ENCODE measurements at places on chromosomes 2 and 18.

DNA sequence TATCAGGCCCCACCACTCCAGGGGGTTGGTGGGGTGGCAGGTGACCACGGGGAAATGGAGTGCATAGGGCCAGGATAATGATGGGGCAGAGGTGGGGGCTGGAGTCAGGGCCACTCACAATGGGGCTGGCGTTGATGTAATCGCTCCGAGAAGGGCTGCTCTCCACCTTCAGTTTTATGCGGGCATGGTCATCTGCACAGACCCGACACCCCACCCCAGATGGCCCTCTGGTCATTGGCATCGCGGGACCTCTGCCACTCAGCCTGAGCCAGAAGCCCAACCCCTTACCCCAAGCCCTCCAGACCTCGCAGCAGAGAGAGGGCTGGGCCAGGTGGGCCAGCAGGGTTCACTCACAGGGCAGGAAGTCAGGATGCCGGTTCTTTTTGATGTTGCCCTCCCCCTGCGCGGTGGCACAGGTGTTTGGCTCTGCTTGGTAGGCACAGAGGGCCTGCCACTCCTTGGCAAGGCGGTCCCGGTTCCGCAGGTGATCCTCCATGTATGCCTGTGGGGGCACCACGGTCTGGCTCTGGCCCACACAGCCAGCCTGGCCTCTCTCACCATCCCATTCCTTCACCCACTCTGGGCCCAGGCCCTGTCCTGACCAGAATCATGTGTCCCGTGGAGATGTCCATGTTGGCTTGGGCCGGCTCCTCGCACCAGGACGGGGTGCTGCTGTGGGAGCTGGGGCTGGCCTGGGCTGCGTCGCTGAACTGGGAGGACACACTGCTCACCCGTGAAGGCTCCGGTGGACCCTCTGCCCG is 12.4 kb downstream of the PTPRN start:
- DNase-seq, result no peak

DNA sequence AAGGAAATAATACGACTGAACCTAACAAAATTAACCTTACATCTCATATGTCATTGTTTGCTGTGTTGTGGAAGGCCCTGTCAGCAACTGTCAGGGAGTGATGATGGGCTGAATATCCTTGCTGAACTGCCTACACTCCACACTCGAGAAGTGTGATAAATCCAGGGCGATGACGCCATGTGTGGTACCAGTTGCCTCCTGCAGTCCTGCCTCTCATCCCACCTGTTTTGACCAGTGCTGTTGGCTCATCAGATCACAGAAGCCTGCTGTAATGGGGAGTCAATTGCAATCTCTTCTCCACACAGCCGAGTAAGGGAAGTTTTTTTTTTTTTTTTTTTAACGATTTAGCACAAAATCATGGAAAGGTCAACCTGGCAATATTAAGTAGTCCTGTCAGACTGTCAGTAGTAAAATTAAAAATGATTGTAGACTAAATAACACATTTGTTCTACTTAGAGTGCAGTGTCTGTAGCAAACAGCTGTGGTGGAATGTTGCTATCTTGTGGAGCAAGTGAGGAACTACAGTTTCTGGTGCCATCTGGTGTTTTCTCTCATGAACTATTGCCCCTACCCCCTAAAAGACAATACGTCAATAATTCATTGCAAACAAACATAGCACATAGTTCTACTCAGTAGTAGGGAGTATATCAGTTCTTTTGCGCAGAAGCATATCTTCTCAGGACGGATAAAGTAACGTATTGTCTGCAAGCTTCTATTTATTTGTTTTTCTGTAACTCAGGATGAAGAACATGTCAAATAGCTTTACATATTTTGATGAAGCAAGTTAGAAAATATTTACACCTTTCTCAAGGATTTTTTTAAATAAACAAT is 347.6 kb downstream of the CTNNA2 start:
- DNase-seq, result no peak

DNA sequence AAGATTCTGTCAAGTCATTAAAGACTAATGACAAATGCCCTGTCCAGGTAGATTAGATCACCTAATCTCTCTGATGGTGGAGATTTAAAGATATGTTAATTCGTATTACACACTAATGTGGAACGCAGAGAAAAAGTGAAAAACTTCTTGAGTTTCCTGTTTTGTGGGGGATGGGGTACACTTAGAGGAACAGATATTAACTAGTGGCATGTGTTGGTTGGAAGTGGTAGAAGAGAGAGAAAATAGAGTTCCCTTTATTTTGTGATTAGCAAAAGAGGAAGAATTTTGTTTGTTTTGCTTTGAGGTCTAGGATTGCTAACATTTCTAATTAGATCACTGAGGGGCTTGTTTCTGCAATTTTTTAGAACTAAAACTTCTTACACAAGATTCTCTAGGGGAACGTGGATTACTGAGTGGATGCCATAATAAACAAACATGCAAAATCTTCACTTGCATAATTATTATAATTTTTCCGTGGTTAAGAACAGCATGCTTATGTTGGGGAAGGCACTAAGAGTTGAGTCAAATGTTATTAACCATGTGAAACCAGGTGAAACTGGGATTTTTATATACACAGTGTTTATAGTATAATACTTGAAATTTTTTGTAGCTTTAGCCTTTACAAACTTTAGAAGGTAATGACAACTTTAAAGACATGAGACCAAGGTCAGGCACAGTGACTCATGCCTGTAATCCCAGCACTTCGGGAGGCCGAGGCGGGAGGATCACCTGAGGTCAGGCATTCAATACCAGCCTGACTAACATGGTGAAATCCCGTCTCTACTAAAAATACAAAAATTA is 97.4 kb upstream of the STK17B start:
- DNase-seq, result peak; percentile 77

DNA sequence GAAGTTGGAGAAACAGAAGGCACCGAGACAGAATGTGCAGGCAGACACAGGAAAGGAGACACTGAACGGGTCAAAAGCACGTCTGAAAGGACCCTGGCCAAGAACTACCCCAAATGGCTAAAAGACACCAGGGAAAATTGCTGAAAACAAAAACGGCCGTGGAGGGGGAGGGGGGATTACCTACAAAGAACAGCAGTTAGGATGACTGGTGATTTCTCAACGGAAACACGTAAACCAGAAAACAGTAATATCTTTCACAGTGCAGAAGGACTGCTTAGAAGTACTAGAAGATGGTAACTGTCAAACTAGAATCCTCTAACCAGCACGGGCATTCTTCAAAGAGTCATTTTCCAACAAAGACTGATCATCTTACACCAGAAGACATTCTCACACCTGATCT is 142.6 kb downstream of the HDAC4 start:
- no peak for DNase-seq

- DNase-seq, result no peak
Observed at GRCh38 chr2:144477957-144478311, 42.0 kb downstream of the ZEB2 start.

- DNase-seq, result no peak
Observed at GRCh38 chr2:231386446-231386845, 9.1 kb upstream of the B3GNT7 start.

DNA sequence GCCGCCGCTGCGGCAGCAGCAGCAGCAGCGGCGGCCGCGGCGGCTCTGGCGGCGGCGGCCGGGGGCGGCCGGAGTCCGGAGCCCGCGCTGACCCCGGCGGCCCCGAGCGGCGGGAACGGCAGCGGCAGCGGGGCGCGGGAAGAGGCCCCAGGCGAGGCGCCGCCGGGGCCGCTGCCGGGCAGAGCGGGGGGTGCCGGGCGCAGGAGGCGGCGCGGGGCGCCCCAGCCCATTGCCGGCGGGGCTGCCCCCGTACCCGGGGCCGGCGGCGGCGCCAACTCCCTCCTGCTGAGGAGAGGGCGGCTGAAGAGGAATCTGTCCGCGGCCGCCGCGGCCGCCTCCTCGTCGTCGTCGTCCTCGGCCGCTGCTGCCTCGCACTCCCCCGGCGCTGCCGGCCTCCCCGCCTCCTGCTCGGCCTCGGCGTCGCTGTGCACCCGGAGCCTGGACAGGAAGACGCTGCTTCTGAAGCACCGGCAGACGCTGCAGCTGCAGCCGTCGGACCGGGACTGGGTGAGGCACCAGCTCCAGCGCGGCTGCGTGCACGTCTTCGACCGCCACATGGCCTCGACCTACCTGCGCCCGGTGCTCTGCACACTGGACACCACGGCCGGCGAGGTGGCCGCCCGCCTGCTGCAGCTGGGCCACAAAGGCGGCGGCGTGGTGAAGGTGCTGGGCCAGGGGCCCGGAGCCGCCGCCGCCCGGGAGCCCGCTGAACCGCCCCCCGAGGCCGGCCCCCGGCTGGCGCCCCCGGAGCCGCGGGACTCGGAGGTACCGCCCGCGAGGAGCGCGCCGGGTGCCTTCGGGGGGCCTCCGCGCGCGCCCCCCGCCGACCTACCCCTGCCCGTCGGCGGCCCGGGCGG is 646 bp downstream of the PHLPP1 start:
- DNase-seq, result peak; percentile 65

DNA sequence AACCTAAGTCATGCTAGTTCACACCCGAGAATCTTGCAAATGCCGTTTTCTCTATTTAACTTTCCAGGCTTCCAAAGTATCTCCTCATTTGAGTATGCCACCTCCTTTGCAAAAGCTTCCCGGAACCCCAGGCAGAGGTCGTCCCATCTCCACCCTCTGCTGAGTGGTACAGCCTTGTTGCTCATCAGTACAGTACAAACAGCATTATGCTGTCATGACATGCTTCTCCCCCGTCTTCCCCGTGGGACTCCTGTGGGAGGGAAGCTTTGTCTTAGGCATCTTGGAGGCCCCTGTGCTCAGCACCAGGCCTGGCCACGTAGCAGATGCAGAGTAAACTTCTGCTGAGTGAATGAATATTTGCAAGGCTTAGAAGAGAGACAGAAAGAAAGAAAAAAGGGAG is 102.7 kb downstream of the CDCA7 start:
- no peak for DNase-seq

- DNase-seq, result no peak
Observed at GRCh38 chr2:19675003-19675629, 226.7 kb downstream of the TTC32 start.

GRCh38 chr18:6428851-6429395 is 14.2 kb upstream of the L3MBTL4 start:
- no peak for DNase-seq

DNA sequence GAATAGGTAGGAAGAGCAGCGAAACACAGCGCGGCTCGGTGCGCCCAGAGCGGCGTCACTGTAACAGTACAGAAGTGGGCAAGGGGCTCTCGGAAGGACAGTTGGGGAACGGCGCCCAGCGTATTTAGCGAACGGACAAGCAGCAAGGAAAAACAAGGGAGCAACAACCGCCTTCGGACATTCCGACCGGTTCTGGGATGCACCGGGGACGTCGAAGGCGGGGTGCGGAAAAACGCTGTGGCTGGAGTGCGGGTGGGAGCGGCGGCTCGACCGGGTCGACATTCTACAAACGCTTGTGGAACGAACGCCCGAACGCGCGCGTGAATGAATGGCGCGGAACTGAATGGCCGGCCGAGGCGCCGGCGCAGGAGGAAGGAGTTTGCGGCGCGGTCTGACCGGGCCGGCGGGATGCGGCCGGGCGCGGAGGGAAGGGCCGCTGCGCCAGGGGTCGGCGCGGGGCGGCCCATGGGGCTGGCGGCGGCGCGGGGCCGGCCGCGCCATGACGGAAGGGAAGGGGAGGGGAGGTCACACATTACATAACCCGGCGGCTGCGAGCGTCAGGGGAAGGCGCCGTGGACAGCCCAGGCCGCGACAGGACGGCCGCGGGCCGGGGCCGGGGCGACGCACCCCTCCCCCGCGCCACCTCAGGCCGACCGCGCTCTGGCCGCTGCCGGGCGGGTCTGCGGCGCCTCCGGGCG is 605 bp downstream of the REV1 start:
- peak; percentile 84 for DNase-seq

GRCh38 chr2:16438613-16439321 is 226.9 kb downstream of the CYRIA start:
- DNase-seq, result no peak

GRCh38 chr18:54710900-54711281 is 117.4 kb upstream of the RAB27B start:
- DNase-seq, result no peak

DNA sequence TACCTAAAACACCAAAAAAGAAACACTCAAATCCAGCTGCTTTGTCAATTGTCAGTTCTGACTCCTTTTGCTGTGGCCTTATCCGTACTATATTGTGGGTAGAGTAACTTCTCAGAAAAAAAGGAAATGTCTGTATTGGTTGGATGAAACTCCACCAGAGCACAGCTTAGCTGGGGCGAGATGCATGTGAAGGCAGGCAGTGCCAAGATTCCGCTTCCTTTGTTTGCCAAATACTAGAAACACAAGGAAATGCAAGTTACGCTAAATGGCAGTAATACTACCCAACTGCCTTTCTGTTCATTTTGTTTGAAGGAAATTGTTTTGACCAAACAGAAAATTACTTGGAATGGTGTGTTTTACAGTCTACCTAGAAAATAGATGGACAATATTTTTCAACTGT is 10.0 kb downstream of the KLF11 start:
- DNase-seq, result no peak

DNA sequence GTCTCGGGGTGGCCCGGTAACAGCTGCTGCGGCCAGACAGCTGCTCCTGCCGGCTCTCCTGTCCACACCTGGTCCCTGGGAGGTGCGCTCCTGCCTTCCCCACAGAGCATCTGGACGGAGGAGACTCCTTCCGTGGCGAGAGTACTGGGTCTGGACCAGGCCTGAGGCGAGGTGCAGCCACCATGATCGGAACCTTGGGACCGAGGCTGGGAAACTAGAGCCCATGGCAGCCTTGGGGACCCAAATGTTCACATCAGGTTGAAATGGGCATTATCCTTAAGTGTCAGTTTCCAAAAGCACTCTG is 628 bp downstream of the GIGYF2 start:
- no peak for DNase-seq

- no peak for DNase-seq
Observed at GRCh38 chr2:235054475-235054874, 102.7 kb downstream of the SH3BP4 start.

DNA sequence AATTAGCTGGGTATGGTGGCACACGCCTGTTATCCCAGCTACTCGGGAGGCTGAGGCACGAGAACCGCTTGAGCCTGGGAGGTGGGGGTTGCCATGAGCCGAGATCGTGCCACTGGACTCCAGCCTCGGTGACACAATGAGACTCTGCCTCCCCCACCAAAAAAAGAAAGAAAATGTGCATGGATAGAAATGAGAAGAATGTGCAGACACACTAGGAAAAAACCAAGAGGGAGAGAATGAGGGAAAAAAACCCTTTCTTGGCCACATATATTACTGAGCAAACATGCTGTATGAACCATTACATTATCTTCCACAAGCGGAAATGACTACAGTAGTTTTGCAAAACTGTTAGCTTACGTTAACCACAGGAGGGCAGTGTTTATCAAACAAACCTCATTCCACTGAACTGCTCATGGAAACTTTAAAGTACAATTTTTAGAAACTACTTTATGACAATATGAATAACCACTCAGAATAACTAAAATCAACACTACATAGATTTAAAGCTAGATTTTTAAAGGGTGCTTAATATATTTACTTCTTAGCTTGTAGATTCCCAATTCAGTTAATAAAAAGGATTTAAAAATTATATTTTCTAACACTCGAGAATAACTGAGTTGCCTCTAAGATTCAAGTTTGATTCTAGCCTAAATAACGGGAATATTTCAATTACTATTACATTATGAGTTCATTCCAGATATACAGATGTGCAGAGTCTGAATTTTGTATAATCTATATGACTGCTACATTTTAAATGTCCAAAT is 26.4 kb downstream of the ASXL2 start:
- DNase-seq, result peak; percentile 85
